GM12865 (cell line): ENCODE measurements at places on chromosomes 4 and X.
A peak's percentile ranks its signal among the peaks of the same experiment; 100 is the strongest.

DNA sequence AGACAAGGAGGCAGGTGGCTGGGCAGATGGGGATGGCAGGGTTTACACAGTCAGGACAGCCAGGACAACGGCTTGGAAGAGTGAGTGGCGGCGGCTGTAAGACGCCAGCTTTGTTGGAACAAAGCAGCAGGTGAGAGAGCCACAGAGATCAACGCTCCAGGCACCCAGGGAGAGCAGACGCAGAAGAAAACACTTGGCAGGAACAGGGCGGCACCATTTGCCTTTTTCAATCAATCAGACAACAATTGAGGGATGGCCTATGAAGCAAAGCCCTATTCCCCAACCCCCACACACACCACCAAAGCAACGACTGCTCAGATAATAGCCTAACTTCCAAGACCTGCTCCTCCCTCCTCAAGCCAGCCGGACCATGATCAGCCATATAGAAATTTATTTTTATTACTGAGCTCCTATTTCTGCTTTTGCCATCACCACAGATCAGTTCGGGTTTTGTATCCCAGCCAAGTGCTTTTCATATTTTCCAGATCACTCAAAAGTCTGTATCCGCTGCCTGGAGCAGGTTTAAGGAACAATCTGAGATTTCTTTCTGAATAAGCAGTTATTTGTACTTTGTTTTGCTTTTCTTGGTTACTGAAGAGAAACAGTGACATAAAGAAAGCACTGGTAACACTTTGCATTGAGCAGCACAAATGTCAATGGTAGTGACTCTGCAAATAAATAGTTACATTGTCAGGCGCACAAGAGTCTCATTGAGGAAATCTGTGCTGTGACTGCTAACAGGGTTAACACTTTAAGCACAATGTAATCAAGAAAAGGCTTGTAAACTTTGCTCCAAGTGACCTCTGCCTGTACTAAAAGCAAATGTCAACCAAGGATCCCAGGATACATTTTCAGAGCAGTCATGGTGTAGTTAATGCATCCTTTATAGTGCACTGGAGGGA, 81.8 kb upstream of the RBPJ start:
- no peak for DNase-seq

- DNase-seq, result no peak
These were observed 29.1 kb downstream of the RAB33B start for GRCh38 chr4:139483000-139483399.

GRCh38 chr4:5010984-5011383, 8.3 kb downstream of the CYTL1 start:
- no peak for DNase-seq

- DNase-seq, result no peak
These were observed 653.0 kb downstream of the C4orf33 start for GRCh38 chr4:129748991-129749390.

GRCh38 chrX:155027509-155028066, 944 bp downstream of the FUNDC2 start:
- DNase-seq, result peak; percentile 40

- no peak for DNase-seq
These were observed 4.3 kb upstream of the IL21 start for GRCh38 chr4:122625156-122625555.

GRCh38 chr4:91990726-91991125, 313.0 kb upstream of the GRID2 start:
- peak; percentile 20 for DNase-seq

GRCh38 chr4:39637586-39638353, 895 bp downstream of the SMIM14 start:
- DNase-seq, result peak; percentile 46

- peak; percentile 31 for DNase-seq
These were observed 11.0 kb downstream of the LHFPL1 start for GRCh38 chrX:112668476-112669409.

GRCh38 chr4:159134429-159134828, 31.6 kb downstream of the RAPGEF2 start:
- DNase-seq, result no peak

DNA sequence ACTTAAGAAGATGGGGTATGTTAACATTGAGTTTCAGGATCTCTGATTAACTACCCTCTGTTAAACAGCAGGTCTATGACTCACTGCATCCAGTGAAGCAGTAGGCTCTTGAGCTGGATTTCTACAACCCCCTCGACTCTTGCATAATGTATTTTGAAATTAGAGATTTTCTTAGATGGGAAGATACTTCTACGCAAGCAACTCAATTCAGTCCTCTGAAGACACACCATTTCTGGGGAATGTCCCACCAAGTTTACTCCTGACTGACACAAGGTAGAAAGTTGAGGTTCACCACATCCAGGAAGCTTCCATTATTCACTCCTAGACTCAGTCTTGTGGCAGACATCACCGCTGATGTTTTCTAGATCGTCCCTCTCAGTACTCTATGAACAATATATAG, 12.9 kb downstream of the PALLD start:
- DNase-seq, result no peak

GRCh38 chr4:71198958-71199357, 139.9 kb upstream of the SLC4A4 start:
- DNase-seq, result no peak

GRCh38 chr4:177375372-177375771, 65.7 kb downstream of the NEIL3 start:
- no peak for DNase-seq

- DNase-seq, result peak; percentile 76
These were observed 6.3 kb downstream of the FMR1 start for GRCh38 chrX:147917700-147918695.

GRCh38 chr4:110905367-110905766, 282.5 kb upstream of the PITX2 start:
- no peak for DNase-seq

DNA sequence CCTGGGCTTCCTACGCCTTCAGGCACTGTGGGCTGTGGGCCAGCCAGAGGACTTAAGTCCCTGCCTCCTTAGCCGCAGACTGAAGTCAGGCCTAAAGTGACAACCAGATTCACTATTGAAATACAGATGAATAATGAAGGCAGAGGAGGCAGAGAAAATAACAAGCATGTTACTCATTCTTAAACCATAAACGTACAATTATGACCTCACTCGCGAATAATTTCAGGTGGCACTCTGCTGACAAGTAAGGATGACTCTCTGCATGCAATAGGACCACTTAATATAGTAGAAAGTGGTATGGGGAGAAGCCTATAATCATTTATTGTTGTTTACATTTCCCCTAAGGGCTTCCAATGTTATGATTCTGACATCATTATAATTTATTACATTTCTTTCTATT, 409.2 kb upstream of the FGF13 start:
- no peak for DNase-seq

DNA sequence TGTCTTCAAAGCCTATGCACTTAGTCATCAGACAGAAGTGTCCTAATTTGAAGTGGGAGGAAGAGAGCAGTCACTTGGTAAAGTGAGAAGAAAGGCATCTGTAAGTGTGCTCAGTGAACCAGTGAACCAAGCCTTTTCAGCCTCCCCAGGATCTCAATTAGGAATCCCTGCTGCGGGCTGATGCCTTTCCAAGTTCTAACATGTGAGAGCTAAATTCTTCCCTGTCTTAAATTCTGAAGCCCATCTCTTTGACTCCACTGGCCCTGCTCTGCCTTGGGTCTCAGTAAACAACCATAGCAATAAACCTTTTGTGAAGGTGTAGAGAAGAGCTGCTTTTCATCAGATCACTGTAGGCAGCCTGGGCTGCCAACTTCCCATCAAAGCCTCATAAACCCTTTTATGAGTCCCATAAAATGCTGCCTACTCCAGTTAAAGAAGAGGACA, 701.2 kb upstream of the LCORL start:
- no peak for DNase-seq

DNA sequence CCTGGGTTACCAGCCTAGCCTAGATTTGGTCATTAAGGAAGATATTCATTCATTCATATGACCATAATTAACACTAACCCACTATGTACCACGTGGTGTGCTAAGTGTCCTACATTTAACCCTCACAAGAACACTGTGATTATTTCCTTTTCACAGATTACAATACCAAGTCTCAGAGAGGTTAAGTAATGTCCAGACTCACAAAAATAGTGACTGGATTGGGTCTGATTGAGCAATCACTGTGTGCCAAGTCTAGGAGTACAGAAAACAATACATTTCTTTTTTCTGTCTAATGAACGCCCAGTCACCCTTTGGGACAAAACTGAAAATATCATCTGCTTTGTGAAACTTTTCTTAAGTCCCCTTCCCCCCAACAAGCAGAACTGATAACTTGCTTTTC, 7.6 kb upstream of the DLG3 start:
- no peak for DNase-seq

- DNase-seq, result no peak
These were observed 131.5 kb upstream of the RPL34 start for GRCh38 chr4:108488865-108489264.

GRCh38 chr4:40186665-40187014, 10.2 kb upstream of the RHOH start:
- no peak for DNase-seq

DNA sequence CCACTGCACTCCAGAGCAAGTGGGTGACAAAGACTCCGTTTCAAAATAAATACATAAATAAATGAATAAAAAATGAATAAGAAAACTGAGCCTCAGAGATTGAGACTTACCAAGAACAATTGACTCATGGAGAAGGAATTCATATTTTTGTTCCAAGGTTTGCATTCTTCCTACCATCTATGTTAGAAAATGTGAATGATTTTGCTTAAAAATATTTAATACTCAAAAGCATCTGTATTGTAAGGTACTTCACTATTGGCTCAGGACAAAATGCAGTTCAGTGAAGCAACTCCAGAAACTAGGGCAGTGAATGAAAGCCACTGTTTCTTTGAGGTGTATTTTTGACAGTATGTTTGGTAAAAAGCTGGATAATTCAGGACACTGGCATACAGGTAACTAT, 54.1 kb downstream of the XAGE2 start:
- DNase-seq, result no peak

- DNase-seq, result no peak
These were observed 1885.5 kb upstream of the ADGRL3 start for GRCh38 chr4:59314637-59315036.

DNA sequence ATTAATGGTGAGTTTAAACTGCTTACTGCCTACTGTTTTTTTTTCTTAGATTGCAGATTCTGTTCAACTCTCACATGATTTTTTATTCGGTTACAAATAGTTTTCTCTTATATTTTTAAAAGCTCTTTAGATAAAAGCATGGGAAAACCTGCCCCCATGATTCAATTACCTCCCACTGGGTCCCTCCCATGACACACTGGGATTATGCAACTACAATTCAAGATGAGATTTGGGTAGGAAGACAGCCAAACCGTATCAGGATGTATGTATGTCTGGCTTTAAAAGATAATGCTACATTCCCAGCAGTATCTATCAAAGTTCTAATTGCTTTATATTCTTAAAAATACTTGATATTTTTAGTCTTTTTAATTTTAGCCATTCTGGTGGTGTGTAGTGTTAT, 131.5 kb downstream of the JADE1 start:
- DNase-seq, result no peak

GRCh38 chr4:155367608-155368007, 9.2 kb downstream of the MAP9 start:
- no peak for DNase-seq
